ENCODE measurements at places on chromosomes 1 and 21. TPM values are rescaled to one million over a fixed set of nuclear protein-coding genes. Genes with fewer than 3 reads are reported as not detected.

Gene OR2L3
- not detected for total RNA-seq

Gene FAAH
- 0.72 TPM for total RNA-seq

Gene OR2L2
- not detected for total RNA-seq

Gene TMEM269
- total RNA-seq, result 0.07 TPM

Gene HSPA13
- 70.1 TPM for total RNA-seq

Gene NR1I3
- total RNA-seq, result not detected

Gene FCRL6
- total RNA-seq, result not detected

Gene IFI44L
- total RNA-seq, result 3.8 TPM

Gene SYDE2
- 5.7 TPM for total RNA-seq

Gene FAM167B
- total RNA-seq, result 0.98 TPM

Gene SFN
- 0.20 TPM for total RNA-seq

Gene ZNF593OS
- total RNA-seq, result not detected

Gene AK5
- 37.0 TPM for total RNA-seq

Gene TRIM58
- 0.13 TPM for total RNA-seq

Gene SLAMF7
- not detected for total RNA-seq

Gene BTG2
- total RNA-seq, result 14.7 TPM

Gene LINGO4
- total RNA-seq, result not detected

Gene TNFRSF8
- not detected for total RNA-seq

Gene HES3
- not detected for total RNA-seq

Gene CXADR
- total RNA-seq, result 0.91 TPM

Gene C4BPA
- total RNA-seq, result not detected

Gene CYP4A22
- not detected for total RNA-seq

Gene SPRR2A
- total RNA-seq, result not detected

Gene DNALI1
- 3.9 TPM for total RNA-seq

Gene MIS18A
- 3.6 TPM for total RNA-seq

Gene AJAP1
- 0.65 TPM for total RNA-seq

Gene PLEKHG5
- total RNA-seq, result 37.3 TPM

Gene ZZZ3
- total RNA-seq, result 79.1 TPM

Gene TNNI3K
- not detected for total RNA-seq

Gene RXRG
- not detected for total RNA-seq

Gene APOBEC4
- total RNA-seq, result not detected

Gene GNG5
- 14.9 TPM for total RNA-seq

Gene S100A4
- 41.0 TPM for total RNA-seq

Gene CNTN2
- total RNA-seq, result not detected

Gene FCER1G
- not detected for total RNA-seq

Gene SHE
- total RNA-seq, result 0.07 TPM

Gene MFAP2
- 39.9 TPM for total RNA-seq

Gene RGL1
- 26.5 TPM for total RNA-seq

Gene INKA2
- total RNA-seq, result 6.6 TPM

Gene TRAF3IP3
- not detected for total RNA-seq

Gene RHD
- total RNA-seq, result not detected

Gene HSD3B1
- not detected for total RNA-seq

Gene KCNJ15
- 2.4 TPM for total RNA-seq

Gene RUSC1
- 16.7 TPM for total RNA-seq

Gene SCAF4
- 6.6 TPM for total RNA-seq

Gene FOXD3
- not detected for total RNA-seq

Gene RGS4
- total RNA-seq, result 809 TPM

Gene SIM2
- 0.13 TPM for total RNA-seq

Gene PADI4
- not detected for total RNA-seq

All from smooth muscle cell of the pulmonary artery (primary cell).